ENCODE measurements at places on chromosomes 12 and 14.

GRCh38 chr12:66237505-66238175, 48.6 kb downstream of the IRAK3 start:
- DNase-seq = no peak

DNA sequence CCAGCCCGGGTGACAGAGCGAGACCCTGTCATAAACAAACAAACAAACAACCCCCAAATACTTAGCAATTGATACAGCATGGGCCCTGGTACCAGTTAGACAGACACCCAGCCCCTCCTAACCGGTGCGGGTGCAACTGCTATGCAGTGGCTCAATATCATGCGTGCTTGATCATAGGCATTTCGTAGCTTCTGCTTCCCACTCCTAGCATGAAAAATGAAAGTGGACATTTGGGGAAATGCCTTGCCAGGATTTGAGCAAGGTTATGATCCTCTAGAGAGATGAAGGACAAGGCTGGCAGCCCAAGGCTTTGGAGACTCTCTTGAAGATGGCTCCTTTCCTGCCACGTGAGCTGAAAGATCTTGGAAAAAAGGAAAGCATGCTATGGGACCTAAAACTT, 13.7 kb downstream of the FGF6 start:
- DNase-seq = no peak

DNA sequence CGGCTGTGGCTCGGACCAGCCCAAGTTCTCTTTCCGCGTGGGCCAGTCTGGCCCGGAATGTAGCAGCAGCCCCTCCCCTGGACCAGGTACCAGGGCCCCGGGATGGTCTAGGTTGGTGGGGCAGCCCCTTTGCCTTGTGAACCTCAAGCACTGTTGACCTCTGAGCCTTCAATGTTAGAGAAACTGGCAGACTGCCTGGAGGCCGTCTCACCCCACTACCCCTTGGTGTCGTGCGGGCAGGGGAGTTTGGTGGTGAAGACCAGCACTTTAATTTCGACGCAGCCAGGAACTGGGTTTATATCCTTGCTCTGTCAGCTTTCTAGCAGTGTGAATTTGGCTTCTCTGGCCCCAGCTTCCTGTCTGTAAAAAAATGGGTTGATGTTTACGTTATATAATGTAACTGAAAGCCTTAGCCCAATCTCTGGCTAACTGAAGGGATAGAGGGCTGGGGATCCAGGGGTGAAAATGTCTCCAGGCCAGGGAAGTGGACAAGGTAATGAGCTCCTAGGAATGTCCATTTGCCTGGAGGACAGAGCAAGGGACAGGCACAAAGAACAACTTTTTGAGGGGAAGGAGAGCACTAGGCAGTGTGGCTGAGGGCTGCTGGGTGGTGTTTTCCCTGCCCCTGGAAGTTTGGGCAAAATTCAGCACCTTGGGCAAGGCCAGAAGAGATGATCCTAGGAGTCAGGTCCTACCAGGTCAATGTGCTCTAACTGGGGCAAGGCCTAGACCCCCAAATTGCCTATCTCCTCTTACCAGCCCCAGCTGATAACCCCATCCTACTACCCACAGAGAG, 11.4 kb downstream of the MCRS1 start:
- DNase-seq = no peak

GRCh38 chr12:106360400-106360994, 2.9 kb downstream of the POLR3B start:
- no peak for DNase-seq

- DNase-seq = peak; percentile 24
Observed at GRCh38 chr14:52553002-52553670, 500 bp downstream of the GPR137C start.

- DNase-seq = no peak
Observed at GRCh38 chr14:39085933-39086332, 17.1 kb downstream of the SEC23A start.

DNA sequence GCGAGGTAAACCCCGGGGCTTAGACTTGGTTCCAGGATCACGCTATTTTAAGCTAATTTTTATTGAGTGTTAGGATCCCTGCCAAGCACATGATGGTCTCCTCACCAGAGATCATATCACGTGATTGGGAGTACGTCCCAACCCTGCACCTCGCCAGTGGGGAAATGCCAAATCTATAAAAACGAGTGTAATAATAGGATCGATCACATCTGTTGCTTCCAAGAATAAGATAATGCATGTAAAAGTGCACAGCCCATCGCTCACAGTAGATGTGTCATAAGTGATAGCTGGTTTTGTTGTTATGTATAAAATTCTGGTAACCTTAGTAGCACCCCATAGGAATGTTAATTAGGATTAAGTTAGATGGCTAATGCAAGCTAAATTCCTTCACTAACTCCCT, 581.0 kb upstream of the TMEM132C start:
- DNase-seq = no peak

GRCh38 chr12:92735131-92735721, 32.4 kb downstream of the PLEKHG7 start:
- DNase-seq = no peak

GRCh38 chr12:125402874-125403789, 337.9 kb downstream of the AACS start:
- DNase-seq = no peak

GRCh38 chr12:116806845-116807440, 68.8 kb downstream of the RNFT2 start:
- no peak for DNase-seq

- no peak for DNase-seq
Observed at GRCh38 chr12:126055521-126055920, 990.3 kb downstream of the AACS start.

DNA sequence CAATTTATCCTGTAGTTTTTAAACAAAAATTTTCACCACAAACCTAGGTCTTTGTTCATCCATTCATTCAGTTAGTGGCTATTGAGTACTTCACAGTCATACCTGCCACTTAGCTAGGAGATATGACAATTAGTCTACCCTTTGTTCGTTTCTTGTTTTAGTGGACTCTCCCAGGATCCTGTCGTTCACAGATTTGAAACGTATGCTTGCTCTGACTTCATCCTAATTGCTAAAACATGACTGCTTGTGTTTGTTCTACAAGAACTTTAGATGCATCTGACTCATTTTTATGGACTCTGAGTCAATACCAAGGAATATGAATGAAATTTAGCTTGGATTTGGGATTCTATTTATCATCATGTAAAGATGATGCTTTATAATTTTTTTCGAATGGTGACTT, 69.5 kb downstream of the TBC1D30 start:
- DNase-seq = no peak

DNA sequence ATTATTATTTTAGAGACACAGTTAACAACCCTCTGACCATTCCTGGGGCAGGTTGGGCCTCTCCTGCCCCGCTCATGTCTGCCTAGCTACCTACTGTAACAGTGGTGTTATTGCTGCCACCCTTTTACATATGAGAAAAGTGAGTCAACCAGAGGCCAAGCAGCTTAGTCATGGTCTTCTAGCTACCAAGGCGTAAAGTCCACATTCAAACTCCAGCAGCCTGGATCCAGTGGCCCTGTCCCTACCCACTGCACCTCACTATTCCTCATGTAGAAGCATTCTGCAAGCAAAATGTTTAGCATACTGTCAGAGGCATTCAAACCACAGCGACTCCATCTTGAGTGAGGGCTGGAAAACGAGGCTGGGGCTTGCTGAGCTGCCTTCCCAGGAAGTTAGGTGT, 95.8 kb downstream of the SLC15A4 start:
- no peak for DNase-seq

DNA sequence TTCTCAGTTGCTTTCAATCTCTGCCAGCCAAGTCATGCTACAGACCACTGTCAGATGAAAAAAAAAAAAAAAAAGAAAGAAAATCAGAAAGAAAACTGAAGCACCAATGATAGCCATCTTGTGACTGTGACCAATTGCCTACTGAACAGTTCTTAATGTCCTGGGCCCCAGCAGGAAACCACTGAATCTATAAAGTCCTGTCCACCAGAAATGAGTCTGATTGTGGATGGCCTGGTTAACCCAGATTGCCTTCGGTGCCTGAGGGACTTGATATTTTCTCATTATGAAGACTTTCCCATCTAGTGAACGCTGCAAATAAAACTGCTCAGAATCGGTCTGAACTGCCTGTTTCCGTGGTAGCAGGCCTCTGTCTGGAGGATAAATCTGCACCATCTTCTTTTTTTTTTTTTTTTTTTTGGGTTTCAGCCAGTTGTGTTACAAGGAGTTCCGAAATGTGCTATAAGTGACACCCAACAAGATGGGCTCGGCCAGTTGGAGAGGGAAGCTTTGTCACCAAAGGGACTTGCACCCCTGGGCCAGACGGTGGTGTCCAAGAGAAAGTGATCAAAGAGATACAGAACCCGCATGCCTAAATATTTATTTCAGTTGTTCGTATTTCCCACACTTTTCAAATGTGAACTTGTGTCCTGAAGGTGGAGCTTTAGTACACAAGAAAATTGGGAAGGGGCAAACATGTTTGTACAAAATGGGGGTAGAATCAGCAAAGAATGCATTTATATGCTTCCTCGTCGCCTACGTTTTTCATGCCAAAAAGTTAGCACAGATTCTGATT, 3.0 kb upstream of the PLXNC1 start:
- DNase-seq = no peak

DNA sequence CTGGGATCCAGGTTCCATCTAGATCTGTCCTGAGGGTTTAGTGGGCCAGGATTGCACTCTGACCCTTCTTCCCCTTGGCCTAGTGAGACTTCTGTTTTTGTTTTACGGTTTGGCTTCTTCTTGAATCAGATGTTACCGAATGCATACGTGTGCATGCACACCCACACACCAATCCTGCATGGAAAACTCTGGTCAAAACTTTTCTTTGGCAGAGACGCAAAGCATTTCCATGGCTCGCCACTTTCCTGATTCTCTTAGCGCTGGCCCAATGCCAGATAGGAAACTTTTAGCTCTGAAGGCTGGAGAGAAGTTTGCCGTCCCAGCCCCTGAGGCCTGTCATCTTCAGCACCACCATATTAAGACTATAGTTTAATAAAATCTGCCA, 67.4 kb upstream of the ACTN1 start:
- DNase-seq = no peak

- DNase-seq = no peak
Observed at GRCh38 chr12:121613462-121613861, 12.9 kb upstream of the ORAI1 start.

DNA sequence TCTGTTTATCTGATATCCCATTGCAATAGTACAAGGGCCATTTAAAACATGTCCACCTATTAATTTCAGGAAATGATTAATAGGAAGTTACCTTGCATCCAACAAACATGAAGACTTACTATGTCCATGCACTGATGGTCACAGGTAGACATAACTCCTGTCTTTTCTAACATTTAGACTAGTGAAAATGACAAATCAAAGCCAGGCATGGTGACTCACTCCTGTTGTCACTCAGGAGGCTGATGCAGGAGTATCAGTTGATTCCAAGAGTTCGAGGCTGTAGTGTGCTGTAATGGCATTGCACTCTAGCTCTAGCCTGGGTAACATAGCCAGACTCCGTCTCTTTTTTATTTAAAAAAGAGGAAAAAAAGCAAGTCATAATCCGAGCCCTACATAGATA, 14.8 kb downstream of the HSP90B1 start:
- no peak for DNase-seq

GRCh38 chr12:68440068-68440581, 108.0 kb upstream of the MDM1 start:
- DNase-seq = no peak
